ENCODE measurements at places on chromosomes 11 and 22.
A peak's percentile ranks its signal among the peaks of the same experiment; 100 is the strongest.

GRCh38 chr22:19040391-19040861 lies 81.8 kb downstream of the DGCR2 start:
- no peak for DNase-seq

DNA sequence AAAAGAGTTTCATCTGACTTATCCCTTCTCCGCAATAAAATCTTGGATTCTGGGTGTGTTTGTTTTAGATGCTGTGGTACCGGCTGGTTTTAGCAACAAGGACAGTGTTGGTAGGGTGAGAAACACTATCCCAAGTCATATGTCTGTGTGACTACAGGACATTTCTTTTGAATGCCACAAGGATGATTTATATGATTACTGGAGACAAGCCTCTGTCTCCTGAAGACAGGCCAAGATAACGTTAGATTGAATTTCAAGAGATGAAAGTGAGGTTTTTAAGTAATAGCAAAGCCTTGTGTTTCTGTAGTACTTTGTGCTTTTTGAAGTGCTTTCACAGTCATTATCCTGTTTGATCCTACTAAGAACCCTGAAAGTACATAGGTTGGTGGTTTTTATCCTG lies 101.6 kb downstream of the COMMD9 start:
- DNase-seq = no peak

- peak; percentile 18 for DNase-seq
Observed at GRCh38 chr11:36622431-36623136, 24.5 kb upstream of the RAG2 start.

DNA sequence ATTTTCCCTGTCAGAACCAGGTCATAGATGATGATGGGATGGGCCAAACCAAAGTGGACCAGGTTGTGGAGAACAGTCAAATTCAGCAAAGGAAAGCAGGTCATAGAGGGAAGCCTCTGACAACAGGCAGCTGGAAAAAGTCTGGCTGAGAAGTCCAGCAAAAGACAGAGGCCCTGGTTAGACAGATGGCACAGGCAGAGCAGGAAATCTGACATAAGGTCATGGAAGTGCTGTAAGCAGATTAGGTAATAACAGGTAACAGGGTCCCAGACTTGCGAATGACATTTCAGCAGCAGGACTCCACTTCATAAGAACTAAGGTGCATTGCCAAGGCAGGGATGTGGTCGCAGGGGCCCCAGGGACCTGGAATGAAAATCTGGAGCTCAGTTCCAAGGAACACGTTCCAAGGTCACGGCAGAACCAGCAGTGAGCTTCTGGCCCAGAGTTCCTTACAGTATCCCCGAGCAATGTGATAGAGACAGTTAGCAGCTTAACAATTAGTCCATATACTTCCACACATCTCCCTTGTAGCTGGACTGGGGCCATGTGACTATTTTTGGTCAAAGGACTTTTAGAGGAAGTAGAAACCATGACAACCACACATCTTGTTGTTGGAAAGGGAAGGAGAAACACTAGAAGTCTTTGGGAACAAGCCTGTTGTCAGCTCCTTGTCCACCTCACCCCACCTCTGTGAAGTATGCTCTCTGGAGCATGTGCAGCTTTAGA lies 75.4 kb downstream of the ME3 start:
- no peak for DNase-seq

DNA sequence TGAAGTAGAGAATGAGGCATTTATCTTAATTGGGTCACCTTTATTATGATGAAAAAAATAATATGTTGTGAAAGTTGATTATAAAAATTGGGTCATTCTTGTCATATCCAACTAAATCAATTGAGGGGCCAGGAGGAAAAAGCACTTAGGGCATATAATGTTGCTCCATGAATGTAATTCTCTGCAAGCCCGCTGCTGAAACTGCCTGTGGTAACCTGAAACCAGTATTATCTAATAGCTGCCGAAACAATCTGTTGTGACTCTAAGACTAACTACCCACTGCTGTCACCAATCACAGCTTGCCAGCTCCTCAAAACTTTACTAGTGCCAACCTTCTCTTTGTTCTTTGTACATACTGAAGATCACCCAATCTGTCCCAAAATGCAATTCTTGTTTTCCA lies 115.8 kb downstream of the ATG16L2 start:
- DNase-seq = no peak

- DNase-seq = peak; percentile 38
Observed at GRCh38 chr22:19974268-19974861, 32.7 kb upstream of the TXNRD2 start.

DNA sequence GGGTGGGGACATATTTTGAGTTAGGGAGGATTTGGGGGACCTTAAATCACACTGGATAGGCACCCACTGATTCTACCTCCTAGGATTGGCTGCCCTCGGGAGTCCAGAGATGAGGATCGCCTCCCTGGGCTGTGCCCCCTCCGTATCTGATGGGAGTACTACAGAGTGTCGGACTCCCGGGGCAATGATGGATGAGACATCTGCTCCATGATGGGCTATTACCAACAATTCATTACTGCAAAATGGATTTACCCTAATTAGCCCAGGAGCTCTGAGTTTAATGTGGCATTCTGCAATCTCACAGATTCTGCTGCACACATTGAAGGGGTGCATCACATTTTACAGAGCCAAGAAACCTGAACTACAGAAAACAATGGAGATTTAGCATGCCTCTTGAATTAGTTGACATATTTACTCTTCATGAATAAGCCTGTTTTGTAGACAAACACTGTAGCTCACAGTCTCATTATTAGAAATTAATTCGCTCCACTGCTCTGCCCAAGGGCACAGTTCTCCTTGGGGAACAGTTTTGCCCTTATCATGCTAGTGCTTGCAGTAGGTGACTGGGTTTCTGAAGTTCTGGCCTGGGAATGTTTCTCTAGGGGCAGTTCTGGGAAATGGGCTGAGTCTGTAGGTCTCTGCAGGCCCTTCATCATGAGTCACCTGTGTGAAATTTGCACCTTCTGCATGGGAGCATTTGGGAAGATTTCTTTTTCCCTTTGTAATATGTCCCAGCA lies 217.1 kb upstream of the PLET1 start:
- DNase-seq = no peak

GRCh38 chr22:35441489-35442100 lies 41.7 kb downstream of the MCM5 start:
- DNase-seq = no peak

Data from CD4-positive, alpha-beta T cell treated with Interleukin-21 for 1 hour (primary cell).